CD4-positive, alpha-beta T cell treated with Interleukin-15 for 4 hours (primary cell): ENCODE measurements at places on chromosomes 7 and 10.

- DNase-seq = no peak
Measured at GRCh38 chr10:74937266-74937856, 111.0 kb downstream of the KAT6B start.

GRCh38 chr7:31000161-31000693 is 36.5 kb downstream of the GHRHR start:
- DNase-seq = no peak

DNA sequence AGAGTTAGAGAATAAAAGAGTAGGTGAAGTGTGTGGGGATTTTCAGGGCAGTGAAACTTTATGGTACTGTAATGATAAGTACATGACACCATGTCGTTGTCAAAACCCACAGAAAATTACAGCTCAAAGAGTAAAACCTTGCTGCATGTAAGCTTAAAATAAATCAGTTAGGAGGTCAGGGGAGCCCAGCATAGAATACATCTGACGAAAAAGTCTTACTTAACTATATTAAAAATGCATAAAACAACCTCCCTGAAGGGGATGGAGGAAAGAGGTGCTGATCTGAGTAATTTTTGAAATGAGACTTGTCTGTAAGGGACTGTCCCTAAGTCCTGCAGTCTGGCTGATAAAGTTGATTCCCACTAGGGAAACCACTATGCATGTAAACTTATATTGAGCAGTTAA is 49.8 kb upstream of the AKR1E2 start:
- DNase-seq = no peak

DNA sequence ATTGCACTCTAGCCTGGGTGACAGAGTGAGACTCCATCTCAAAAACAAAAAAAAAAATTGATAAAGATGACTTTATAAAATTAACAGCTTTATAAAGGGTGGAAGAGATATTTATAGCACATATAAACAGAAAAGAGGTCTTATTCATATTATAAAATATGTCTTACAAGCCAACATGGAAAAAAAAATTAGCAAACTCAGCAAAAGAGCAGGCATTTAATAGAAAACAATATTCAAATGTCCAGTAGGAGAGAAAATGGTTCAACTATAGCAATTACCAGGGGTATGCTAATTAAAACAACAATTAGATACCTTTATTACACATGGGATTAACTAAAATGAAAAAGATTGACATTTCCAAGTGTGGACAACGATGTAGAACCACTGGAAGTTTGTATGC is 929.1 kb downstream of the REEP3 start:
- DNase-seq = no peak

DNA sequence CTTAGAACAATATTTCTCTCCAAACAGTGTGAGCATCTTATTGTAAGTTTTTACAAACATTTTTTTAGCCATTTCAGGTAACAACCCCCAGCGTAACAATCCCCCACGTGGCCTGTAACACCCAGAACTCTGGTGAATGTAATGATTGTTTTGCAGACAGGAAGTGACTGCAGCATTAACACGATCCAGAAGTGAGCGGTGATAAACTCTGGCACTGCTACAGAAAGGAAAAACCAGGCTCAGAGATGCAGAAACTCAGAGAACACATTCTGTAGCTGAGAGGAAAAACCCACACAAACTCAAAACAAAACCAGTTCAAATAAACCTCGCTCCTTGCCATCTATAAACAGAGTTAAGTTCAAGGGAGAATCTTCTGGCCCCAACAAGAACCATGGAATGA is 285.7 kb downstream of the FGFR2 start:
- DNase-seq = no peak

GRCh38 chr10:88557658-88558057 is 25.5 kb downstream of the RNLS start:
- DNase-seq = no peak

DNA sequence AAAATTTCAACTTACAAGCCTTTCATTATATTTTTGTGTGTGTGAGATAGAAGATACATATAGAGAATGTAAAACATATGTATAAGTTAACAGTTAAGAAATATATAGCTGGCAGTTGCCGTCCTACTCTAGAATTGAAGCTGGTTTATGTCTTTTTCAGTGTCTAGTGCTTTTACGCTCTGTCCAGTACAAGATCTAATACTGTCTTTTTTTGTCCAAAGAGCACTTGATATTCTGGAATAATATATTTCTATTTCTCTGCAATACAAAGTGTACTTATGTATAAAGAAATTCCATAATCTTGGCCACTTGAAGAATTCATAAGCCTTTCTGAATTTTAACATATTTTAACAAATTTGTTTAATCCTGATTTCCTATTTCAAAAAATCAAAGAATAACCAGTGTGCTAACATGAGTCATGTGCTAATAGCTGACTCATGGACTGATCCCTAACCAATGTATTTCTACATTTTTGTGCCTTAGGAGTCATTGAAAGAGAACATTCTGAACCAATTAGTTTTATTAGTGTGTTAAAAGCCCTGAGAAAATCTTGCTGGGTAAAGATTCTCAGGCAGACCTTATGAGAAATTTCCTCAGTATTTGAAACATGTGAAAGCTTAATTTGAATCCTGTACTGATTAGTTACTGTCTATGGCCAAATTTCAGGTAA is 73.2 kb upstream of the CCAR1 start:
- DNase-seq = no peak

GRCh38 chr7:327991-328702 is 38.2 kb downstream of the FOXL3 start:
- no peak for DNase-seq

DNA sequence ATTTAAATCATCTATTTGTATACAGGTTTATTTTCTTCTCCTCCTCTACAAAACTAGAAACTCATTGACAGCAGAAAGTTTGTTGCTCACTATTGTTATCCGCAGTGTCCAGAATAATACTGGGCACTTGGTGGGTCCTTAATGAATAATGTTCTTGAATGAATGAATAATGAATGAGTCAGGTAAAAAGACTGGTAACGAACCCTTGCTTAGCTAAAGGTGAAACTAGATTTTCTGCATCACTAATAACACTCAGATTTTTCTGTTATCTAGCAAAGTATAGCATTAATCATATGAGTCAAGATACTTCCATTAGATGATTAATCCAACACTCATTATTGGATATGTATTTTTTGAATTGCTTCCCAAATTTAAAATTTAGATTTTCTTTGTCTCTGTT is 953.2 kb downstream of the SORCS3 start:
- no peak for DNase-seq

DNA sequence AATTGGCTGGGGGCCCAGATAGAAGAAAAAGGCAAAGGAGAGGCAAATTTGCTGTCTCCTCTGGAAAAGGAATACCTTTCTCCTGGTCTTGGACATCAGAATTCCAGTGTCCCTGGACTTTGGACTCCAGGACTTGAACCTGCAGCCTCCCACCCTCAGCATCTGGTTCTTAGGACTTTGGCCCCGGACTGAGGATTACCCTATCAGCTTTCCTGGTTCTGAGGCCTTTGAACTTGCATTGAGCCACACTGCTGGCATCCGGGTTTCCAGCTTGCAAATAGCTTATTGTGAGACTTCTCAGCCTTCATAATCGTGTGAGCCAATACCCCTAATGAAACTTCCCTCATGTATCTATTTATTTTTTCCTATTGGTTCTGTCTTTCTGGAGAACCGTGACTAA is 68.3 kb downstream of the DNAH11 start:
- DNase-seq = no peak

- DNase-seq = no peak
Measured at GRCh38 chr7:108037140-108037539, 34.2 kb upstream of the LAMB1 start.
